Amygdala (tissue), 56 donors: ENCODE measurements at places on chromosomes 5 and 9.

DNA sequence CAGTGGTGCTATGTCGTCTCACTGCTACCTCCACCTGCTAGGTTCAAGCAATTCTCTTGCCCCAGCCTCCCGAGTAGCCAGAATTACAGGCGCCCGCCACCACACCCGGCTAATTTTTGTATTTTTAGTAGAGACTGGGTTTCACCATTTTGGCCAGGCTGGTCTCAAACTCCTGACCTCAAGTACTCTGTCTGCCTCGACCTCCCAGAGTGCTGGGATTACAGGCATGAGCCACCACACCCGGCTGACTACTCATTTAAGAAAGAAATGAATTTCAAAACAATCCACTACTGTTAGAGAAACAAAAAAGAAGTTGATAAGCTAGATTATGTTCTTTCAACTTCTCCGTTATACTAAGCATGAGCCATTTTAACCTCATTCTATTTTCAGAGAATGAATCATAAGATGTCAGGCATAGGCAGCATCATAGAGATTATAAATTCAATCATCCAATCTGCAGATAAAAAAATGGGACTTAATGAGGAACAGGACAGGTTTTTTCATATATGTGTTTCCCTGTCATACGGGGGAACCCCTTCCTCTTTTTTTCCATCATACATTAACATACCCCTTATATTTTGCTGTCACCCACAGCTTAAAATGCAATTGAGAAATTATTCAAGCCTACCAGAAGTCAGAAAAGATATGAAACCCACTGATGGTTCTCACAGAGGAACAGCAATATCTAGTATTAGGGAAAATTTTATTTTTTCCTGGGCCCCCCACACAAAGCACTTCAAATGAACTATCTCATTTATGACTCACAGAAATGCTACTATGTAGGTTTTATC is 26.5 kb upstream of the ADRB2 start:
- no peak for DNase-seq

GRCh38 chr5:146716636-146717035 is 161.9 kb downstream of the PPP2R2B start:
- no peak for DNase-seq

DNA sequence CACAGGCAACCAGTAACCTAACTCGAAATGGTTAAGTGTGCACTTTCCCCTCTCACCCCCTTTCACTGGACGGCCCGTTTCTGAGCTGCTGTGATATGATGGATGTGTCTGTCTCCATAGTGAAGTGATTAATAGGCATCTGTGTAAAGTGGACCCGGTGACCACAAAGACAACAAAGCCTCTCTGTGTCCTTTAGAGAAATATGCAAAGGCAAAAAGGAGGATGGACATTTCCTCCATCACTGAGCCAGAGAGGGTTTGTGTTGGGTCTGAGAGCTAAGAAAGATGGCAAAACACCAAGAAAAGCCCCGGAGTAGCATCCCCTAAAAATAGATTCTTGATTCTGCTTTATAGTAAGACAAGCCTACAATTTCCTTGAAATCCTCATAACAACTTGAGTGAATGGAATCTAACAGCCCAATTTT is 120.6 kb downstream of the SEMA6A start:
- peak; percentile 43 for DNase-seq

DNA sequence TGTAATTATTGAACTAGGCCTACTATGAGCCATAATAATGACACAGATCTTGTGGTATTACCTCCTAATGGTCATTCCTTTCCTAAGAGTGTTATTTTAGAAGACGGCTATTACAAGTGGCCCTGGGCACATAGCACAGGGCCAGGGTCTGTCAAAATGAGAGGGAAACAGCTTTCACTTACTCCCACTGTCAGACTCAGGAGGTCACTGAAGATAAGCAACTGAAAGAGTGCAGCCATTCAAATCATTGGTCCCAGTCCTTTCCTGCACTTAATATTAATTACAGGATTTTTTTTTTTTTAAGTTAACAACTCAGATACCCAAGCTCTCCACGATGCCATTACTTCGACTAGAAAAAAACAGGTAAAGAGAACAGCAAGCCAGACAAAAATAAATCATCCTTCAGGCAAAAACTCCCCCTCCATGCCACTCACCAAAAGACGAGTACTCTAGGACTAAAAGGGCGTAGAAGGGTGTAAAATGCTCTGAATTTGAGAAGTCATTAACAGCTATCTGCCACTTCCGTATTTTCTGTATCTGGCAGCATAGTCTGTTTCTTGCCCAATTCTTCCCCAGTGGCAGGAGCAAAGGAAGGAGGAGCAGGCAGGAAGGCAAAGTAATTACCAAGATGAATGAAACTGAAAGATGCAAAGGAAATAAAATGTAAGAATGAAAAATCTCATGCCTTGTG is 87.4 kb downstream of the ZNF608 start:
- DNase-seq, result no peak

- no peak for DNase-seq
Measured at GRCh38 chr5:82346399-82347165, 68.4 kb upstream of the RPS23 start.

- no peak for DNase-seq
Measured at GRCh38 chr5:5313101-5313635, 109.3 kb upstream of the ICE1 start.

DNA sequence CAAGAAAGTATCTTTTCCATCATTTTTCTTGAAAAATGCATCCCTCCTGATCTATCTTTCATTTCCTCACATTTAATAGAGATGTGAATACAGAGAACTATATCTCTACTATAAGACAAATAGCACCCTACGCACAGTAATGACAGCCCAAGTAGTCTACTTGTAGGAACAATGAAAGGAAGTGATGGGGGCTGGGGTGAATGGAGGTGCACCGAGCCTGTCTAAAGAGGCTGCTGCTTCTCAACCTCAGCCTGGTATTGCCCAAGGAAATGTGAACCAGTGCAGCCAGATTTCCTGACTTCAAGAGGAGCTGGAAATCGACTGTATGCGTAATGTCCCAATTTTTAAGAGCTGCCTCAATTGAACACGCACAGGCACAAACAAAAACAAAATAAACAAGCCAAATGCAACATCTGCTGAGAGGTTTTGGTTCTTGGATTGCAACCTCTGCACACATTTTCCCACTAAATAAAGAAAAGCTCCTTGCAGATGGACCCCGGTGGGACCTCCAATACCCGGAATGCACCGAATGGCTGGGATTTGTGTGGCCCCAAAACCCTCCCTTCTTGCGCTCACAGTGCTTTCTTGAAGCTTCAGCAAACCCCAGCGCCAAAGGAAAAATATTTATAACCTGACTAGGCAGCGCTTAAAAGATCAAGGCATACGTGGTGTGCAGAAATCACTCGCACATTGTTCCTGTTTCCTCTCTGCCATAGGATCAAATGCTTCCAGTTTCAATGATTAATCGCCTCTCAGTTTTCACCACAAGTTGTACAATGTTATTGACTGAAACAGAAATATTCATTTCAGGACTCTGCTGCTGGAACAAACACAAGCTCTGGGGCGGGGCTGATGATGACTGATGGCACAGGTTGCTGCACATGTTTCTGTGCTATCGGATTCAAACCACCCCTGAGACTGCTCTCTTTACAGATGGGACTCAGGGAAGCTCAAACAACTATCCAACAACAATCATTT is 68.3 kb downstream of the KCNIP1 start:
- no peak for DNase-seq

- no peak for DNase-seq
Measured at GRCh38 chr9:131926360-131926922, 153.2 kb downstream of the MED27 start.

GRCh38 chr5:107466233-107466769 is 204.4 kb downstream of the EFNA5 start:
- no peak for DNase-seq

DNA sequence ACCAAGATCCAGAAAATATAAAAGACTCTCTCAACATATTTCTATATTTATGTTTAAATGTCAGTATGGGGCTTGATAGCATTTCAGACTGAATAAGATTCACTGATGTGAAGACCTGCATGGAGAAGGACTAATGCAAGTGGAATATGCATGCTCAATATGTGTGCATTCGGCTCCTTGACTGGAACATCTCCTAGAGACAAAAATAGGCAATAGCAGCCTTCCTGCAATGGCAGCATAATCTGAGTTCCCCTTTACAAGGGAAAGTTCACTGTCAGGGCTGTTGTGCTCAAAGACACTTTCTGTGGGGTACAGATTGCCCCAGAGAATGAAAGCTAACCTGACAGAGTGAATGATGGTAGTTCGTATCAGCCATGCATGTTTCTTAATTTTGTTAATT is 42.4 kb downstream of the STARD4 start:
- DNase-seq, result no peak

- no peak for DNase-seq
Measured at GRCh38 chr9:128732576-128732975, 8.6 kb upstream of the ZDHHC12 start.

GRCh38 chr9:123044586-123044985 is 11.1 kb downstream of the GPR21 start:
- DNase-seq, result no peak

- DNase-seq, result no peak
Measured at GRCh38 chr5:27171761-27172261, 133.4 kb upstream of the CDH9 start.

DNA sequence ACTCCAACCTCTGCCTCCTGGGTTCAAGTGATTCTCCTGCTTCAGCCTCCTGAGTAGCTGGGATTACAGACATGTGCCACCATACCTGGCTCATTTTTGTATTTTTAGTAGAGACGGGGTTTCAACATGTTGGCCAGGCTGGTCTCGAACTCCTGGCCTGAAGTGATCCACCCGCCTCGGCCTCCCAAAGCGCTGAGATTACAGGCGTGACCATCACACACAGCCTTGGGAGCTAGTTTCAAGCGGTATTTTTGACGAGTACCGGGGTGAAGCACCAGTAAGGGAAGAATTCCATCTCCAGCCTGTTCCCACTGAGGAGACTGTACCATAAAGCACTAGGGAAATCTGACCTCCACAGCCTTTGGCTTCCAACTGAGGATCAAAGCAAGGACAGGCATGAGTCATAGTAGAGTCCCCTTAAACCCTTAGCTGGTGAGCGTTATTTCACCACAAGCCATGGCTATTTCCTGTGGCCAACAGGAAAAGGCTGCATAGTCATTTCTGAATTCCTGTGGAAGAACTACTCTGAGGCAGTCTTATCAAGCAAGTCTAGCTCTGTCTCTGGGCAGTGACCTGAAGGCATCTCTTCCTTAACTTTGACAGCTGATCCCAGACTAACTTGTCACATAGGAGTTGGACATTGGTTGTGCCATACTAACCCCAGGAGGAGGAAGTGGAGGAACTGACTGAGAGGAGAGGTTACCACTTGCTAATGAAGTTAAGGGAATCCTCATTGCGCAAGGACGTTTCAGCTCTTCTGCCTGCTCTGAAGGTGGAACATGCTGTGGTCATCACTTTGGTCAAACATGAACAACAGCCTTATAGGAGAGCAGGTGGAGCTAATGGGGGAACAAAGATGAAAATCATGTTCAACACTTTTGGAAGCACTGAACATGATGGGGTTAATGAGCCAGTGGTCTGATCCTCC is 85.8 kb upstream of the DMRT1 start:
- no peak for DNase-seq

- peak; percentile 47 for DNase-seq
Measured at GRCh38 chr9:97307091-97307490, 368 bp upstream of the CCDC180 start.

DNA sequence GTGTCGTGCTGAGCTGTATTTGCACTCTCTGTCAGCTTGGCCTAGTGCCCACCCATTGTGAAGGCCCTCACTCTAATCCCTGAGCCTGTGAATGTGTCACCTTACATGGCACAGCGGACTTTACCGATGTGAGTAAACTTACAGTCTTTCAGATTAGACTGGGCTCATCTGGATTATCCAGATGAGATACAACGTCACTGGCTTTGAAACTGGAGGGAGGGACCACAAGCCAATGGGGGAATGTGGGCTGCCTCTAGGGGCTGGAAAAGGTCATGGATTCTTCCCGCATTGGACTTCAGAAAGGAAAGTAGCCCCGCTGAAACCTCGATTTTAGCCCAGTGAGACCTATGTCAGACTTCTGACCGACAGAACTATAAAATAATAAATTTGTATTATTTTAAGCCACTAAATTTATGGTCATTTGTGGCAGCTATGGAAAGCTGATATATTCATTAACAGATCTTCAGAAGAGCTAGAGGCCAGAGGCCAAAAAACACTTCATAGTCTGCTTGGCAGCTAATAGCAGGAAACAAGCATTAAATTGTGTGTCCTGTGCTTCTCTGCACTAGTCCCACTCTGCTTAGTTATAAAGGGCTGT is 139.0 kb upstream of the GAS1 start:
- DNase-seq, result no peak

GRCh38 chr5:132437604-132438266 is 52.8 kb downstream of the IRF1 start:
- no peak for DNase-seq

GRCh38 chr5:132557478-132558172 is 848 bp downstream of the RAD50 start:
- no peak for DNase-seq

DNA sequence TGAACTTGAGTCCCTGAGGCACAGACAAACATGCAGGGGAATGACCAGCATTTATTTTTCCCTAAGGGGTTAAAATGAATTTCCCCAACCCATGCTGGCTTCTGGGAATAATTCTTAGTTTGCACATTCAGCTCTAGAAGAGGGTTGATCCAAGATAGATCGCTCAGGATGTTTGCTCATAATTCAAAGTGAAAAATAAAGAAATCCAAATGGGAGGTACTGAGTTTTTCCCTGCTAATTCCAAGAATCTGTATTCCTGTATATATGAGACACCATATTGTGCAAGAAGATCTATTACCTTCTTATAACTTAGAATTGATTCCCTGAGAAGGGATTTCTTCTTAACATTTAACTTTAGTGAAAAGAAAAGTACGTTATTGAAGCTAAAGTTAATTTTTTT is 96.2 kb downstream of the VCAN start:
- DNase-seq, result no peak

- no peak for DNase-seq
Measured at GRCh38 chr9:21016701-21017491, 14.5 kb downstream of the HACD4 start.

DNA sequence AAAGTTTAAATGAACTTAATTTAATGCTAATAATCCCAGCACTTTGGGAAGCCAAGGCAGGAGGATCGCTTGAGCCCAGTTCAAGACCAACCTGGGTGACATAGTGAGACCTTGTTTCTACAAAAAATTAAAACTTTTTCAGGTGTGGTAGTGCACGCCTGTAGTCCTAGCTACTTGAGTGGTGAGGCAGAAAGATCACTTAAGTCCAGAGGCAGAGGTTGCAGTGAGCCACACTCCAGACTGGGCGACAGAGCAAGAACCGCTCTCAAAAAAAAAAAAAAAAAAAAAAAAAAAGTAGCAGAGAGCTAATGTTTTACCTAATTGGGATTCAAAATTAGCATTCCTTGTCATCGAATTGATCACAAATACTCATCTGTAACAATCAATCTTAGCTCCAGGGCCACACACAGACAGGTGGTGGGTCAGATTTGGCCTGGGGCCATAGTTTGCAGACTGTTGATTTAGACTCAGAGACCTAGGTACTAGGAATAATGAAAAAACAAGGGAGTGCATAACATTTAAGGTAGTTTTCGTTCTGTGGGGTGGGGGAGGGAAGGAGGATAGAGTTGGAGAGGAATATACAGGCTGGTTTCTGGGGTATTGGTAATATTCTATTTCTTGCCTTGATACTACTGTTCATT is 21.4 kb downstream of the HSDL2 start:
- no peak for DNase-seq

GRCh38 chr9:85730916-85731630 is 10.7 kb downstream of the AGTPBP1 start:
- no peak for DNase-seq

GRCh38 chr5:135008981-135009735 is 24.9 kb downstream of the PITX1 start:
- DNase-seq, result no peak
